ENCODE measurements at places on chromosomes 7 and 10.
A peak's percentile ranks its signal among the peaks of the same experiment; 100 is the strongest.

- DNase-seq: no peak
These were observed 123.5 kb upstream of the AGR3 start for GRCh38 chr7:17005271-17005670.

DNA sequence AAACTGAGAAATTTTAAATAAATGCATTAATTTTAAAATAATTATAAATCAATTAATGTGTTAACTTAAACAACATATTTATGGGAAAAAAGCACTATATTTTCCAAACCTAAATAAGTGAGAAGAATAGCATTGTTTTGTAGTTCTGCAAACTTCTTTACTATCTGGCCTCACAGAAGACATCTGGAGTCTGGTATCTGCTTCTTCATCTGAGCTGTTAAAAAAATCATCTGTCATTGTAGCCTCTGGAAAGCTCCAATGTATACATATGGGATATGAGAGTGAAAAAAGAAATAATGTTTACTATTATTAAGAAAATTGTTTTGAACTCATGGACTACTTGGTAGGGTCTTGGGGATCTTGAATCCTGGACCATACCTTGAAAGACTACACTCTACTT is 32.2 kb downstream of the CTTNBP2 start:
- DNase-seq: no peak

DNA sequence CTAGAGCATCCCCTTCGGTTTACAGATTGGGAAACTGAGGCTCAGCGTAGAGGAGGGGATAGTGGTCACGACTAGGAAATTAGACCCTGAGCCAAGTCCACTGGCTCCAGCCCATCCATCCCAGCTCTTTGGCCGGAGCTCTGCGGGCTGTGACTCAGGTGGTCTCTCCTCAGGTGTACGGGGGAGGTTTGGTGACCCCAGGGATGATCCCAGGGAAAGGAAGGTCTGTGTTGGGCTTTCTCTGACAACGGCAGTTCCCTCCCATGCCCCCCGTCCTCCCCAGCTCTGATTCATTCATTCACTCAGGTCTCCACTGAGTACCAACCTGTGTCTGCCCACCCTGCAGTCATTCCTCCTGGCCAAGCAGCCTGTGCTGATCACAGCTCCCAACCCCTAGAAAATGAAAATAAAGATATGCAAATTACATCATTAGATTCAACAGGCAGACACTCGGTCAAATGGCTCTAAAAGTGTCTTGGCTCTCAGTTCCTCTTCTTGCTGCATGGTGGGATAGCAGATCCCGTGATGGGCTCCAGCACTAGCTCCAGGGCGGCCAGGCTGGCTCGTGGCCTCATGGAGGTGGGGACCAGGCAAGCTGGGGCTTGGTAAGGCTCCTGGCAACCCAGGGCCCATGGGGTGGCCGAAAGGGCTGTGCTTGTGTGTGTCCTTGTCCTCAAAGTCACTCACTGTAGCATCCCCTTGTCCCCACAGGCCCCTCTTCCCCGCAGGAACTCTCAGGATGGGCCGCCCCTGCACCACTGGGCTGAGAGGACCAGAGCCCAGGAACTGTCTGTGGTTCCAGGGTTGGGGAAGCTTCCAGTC is 37.8 kb downstream of the CLRN3 start:
- no peak for DNase-seq

DNA sequence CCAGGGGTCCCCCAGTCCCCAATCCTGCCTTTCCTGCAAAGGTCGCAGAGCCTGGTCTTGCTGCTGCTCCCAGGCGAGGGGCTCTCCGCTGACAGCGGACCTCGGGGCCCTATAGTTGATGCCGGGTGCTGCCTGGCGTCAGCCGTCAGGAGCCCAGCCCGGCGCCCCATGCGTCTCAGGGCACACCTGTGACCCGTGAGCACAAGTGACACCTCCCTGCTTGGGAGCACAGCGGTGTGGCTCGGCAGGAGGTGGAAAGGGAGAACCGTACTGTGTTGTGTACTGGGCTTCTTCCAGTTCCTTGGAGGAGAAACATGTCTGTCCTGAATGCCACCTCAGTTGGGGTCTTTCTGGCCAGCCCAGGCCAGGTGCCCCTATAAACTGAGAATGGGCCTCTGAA is 56.7 kb downstream of the LHPP start:
- DNase-seq: no peak

- DNase-seq: no peak
These were observed 22.5 kb downstream of the ADCY1 start for GRCh38 chr7:45596665-45597095.

- DNase-seq: peak; percentile 35
These were observed 26.5 kb upstream of the NUB1 start for GRCh38 chr7:151315038-151315655.

GRCh38 chr10:24894309-24894708 is 58.1 kb downstream of the PRTFDC1 start:
- DNase-seq: no peak
